Activated naive CD4-positive, alpha-beta T cell treated with anti-CD3 and anti-CD28 coated beads, Interleukin-2, amount 50 U/mL, for 72 hours (primary cell): ENCODE measurements at places on chromosomes 13 and 19.
A peak's percentile ranks its signal among the peaks of the same experiment; 100 is the strongest.

DNA sequence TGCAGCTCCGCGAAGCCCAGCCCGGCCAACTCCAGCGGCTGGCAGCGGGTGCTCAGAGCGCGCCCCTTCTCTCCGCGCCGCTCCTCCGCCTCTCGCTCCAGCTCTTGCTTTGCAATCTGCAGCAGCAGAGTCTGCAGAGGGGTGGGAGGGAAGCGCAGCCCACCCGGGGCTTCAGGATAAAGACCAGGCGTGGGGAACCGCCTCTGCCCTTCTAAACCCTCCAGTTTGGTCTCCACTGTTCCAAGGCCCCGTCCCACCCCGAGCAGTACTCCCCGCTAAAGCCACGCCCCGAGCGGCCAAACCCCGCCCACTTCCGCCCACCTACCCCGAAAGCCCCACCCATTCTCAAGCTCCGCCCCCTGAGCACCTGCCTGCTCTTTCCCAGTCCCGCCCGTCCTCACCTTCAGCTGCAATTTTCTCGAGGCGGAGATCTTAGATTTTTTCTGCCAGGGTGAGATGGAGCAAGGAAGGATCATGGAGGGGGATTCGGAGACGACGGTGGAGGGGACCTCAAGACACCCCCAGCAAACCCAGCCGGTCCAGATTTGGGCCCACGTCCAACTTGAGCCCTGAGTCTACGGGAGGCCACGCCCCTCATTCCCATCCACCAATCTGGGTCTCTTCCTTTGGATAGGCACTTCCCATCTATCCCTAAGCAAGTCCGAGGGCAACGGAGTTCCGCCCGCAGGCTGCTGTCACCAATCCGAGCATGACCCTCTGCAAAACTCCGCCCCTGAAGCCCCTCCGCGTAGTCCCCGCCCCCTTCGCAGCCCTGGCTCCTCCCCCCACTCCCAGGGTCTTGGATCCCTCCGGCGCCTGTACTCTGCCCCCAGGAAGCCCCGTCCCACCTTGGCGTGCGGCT lies 1.1 kb downstream of the TNNI3 start:
- peak; percentile 54 for DNase-seq

DNA sequence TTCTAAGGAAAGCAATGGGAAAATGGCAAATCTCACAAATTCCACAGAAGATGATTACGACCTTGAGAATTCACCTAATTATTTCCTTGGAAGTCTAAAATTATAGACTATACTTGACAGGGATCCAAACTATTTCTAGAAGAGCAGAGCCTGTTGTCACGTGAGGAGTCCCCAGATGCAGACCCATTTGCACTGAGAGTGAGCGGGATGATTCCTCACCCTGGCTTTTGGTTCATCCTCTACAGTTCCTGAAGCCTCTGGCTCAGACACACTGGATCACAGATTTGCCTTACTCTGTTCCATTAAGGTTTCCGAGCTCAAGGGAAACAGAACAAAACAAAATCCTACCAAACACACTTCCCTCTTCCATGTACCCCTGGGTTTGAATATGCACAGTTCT lies 23.0 kb upstream of the CYSLTR2 start:
- no peak for DNase-seq

DNA sequence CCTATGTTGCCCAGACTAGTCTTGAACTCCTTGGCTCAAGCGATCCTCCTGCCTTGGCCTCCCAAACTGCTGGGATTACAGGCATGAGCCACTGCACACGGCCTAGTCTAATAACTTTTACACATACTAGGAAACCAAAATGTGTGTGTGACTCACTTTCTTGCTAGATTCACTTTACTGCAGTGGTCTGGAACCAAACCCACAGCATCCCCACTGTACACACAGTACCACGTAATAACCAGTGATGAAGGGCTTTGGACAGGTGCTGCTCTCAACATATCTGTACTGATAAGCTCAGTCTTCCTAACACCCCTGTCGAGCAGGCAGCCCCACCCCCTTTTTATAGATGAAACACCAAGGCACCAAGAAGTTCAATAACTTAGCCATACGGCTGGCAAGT lies 5.1 kb downstream of the DNMT1 start:
- DNase-seq: peak; percentile 32

- DNase-seq: peak; percentile 74
Observed at GRCh38 chr19:17522988-17523872, 11.8 kb downstream of the PGLS start.

- DNase-seq: no peak
Observed at GRCh38 chr13:23325191-23325590, 108.3 kb downstream of the SACS start.

DNA sequence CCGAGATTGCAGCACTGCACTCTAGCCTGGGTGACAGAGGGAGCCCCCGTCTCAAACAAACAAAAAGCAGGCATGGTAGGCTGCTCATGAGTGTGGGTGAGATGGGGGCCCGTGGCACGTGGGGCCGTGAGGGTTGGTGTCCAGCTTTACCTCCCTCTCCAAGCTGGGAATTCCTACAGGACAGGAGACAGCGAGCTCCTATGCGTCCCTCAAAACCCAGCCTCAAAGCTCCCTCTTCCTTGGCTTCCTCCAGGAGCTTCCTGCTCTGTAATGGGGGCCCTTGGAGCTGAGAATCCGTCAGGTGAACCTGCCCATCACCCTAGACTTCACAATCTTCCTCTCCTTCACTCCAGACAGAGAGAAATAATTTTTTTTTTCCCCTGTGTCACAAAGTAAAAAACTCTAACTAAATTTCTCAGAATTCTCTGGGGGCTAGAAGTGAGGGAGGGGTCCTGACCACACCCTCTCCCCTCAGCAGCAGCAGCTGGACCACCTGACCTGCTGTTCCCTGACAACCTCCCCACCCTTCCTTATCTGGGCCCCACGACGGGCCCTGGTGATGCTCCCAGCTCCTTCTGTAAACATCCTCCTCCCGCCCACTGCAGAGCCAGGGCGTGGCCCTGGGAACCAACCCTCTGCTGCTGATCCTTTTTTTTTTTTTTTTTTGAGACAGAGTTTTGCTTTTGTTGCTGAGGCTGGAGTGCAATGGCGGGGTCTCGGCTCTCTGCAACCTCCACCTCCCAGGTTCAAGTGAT lies 22.1 kb upstream of the WDR18 start:
- no peak for DNase-seq

GRCh38 chr13:42398533-42398932 lies 126.6 kb downstream of the AKAP11 start:
- no peak for DNase-seq

- peak; percentile 47 for DNase-seq
Observed at GRCh38 chr19:2097203-2097885, 629 bp downstream of the IZUMO4 start.

DNA sequence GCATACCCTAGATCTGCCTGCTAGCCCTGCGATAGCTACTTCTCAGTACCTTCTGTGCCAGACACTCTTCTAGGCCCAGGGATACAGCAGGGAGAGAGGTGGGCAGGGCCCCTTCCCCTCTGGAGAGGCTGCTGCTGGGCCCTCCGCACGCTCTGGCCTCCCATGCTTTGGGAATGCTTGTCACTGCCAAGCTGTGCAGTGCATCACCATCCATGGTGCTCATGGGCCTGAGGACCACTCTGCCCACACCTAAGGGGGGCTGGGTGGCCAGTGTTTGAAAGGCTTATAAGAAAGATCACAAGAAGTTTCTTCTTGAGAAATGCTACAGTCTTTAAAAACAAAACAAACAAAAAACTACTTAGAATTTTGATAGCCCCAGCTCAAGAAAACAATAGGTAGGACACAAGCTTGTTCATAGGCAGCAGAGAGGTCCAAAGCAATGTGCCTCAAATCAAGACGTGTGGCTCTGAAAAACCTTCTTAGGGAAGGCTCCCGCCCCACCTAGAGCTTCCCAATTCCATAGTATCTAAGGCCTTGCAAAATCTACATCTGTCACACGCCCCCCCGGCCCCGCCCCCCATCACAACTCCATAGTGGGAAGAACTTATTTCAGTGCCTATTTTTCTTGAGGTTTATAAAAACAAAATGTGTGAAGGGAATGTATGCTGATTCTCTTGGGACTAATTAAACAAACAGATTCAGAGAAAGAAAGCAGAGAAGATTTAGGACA lies 145.8 kb downstream of the TM9SF2 start:
- no peak for DNase-seq

- DNase-seq: no peak
Observed at GRCh38 chr13:112058519-112058873, 8.5 kb upstream of the SOX1 start.

- DNase-seq: no peak
Observed at GRCh38 chr13:47025791-47026447, 129.1 kb upstream of the HTR2A start.

DNA sequence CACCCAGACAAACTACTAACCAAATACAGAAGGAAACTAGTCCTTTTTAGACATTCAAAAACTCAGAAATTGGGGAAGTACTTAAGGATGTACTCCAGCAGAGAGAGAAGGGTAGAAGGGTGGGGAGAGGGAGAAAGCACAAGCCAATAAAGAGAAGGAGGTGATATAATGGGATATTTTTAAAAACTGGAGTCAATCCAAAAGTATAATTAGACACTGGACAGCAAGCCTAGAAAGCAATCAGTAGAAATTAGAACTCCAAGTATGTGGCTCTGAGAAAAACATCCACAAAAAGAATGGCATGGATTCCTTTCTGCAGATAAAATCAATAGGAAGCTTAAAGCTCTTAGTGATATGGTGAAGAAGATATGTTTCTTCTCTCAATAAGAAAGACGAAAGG lies 55.8 kb downstream of the PEPD start:
- DNase-seq: no peak

DNA sequence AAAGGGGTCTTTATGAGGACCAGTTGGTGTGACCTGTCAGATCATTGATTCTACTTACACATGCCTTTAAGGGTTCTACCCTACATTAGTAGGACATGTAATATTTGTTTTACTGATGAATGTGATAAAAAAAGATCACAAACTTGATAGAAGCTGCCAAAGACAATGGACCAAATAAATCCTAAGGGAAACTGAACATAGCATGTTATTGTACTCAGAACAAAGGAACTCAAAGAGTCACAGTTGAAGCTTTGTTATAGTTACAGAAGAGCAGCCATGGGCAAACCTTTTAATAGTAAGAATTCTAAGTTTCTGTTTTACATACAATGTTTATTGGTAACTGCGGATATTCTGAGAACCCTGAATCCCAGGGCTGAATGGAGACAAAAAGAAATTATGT lies 780.1 kb downstream of the SLITRK6 start:
- DNase-seq: no peak

GRCh38 chr13:73000027-73000674 lies 58.7 kb upstream of the KLF5 start:
- DNase-seq: no peak

DNA sequence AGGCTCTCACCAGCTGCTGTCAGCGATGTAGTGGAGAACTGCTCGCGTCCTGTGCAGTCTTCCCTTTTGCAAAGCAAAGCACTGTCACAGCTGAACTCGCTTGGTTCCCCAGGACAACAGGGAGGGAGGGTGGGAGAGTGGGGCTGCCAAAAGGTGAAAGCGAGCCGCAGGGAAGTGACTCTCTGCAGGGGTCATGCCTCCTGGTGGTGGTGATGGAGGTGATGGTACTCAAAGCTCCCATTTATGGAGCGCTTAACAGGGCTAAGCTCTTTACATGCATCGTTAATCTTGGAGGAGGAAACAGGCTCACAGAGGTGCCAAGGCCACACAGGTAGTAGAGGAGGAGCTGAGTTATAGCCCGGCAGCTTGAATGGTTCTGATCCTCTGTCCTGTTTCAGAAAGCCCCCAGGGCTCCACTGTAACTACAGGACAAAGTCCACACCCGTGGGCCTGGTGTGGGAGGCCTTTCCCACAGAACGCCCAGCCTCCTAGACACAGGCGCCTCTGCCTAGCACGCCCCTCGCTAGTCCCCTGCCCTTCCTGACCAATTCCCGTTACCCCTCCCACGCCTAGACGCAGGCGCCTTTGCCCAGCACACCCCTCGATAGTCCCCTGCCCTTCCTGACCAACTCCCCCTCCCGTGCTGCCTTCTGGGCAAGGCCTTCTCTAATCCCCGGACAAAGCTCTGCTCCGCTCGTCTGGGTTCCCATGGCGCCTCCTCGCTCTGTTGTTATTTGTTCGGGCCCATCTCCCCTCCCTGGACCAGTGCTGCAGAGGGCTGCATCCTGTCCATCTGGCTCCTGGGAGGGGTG lies 10.7 kb downstream of the PPP1R37 start:
- DNase-seq: no peak

- no peak for DNase-seq
Observed at GRCh38 chr13:34421858-34422475, 520.1 kb upstream of the NBEA start.
